ENCODE measurements at places on chromosomes 11 and 22. TPM values are rescaled to one million over a fixed set of nuclear protein-coding genes. Genes with fewer than 3 reads are reported as not detected.
A peak's percentile ranks its signal among the peaks of the same experiment; 100 is the strongest.

PLEKHB1 gene
- not detected for total RNA-seq

GRCh38 chr11:72682858-72683243, 8.6 kb upstream of the PDE2A start:
- H3K36me3 ChIP-seq = no peaks in the 10 kb centered on the region
- H3K27ac ChIP-seq = no peak overlapping the region
- peaks cover 19% of the 10 kb centered on the region for H3K27me3 ChIP-seq
- no peak overlapping the region for H3K4me3 ChIP-seq
- no peak for DNase-seq

DNA sequence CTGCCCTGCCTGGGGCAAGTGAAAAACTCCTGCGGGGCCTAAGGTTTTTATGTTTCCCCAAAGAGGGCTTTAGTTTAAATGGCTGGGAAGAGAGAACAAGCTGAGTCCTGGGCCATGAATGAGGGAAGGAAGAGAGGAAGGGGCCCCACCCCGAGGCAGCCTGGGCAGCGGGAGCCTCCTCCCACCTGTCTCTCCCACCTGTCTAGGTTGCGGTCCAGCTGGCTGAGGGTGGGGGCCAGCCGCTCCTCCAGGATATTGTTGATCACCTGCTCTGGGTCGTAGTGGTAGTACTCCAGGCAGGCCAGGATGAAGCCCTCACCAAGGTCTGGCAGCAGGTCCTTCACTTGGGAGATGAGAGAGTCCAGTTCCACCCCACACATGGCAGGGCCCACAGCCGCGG, 34.6 kb downstream of the UQCR10 start:
- H3K27ac ChIP-seq = no peak overlapping the region
- no peak overlapping the region for H3K4me3 ChIP-seq
- no peaks in the 10 kb centered on the region for H3K27me3 ChIP-seq
- peaks cover 19% of the 10 kb centered on the region for H3K4me1 ChIP-seq
- no peak for DNase-seq

BCO2 gene
- total RNA-seq = not detected

GRCh38 chr11:11430431-11430830, 77.4 kb upstream of the CSNK2A3 start:
- no peak for DNase-seq
- no peaks in the 10 kb centered on the region for H3K36me3 ChIP-seq
- no peak overlapping the region for H3K27ac ChIP-seq
- no peak overlapping the region for H3K4me3 ChIP-seq

- H3K27ac ChIP-seq = no peak overlapping the region
- no peaks in the 10 kb centered on the region for H3K36me3 ChIP-seq
- no peak overlapping the region for H3K4me3 ChIP-seq
- DNase-seq = no peak
- peaks cover 27% of the 10 kb centered on the region for H3K27me3 ChIP-seq
Measured at GRCh38 chr22:49724030-49724892, 103.4 kb downstream of the BRD1 start.

- H3K4me3 ChIP-seq = no peak overlapping the region
- H3K4me1 ChIP-seq = no peaks in the 10 kb centered on the region
- H3K36me3 ChIP-seq = no peaks in the 10 kb centered on the region
Measured at GRCh38 chr11:65104628-65105027, 7.0 kb upstream of the TM7SF2 start.

OR51A7 gene
- total RNA-seq = not detected

GRCh38 chr11:74770456-74770855, 21.8 kb downstream of the RNF169 start:
- no peak overlapping the region for H3K4me3 ChIP-seq
- DNase-seq = no peak
- no peaks in the 10 kb centered on the region for H3K36me3 ChIP-seq
- no peaks in the 10 kb centered on the region for H3K27me3 ChIP-seq

- no peaks in the 10 kb centered on the region for H3K36me3 ChIP-seq
- no peak overlapping the region for H3K27ac ChIP-seq
- H3K27me3 ChIP-seq = no peaks in the 10 kb centered on the region
- peaks cover 46% of the 10 kb centered on the region for H3K4me1 ChIP-seq
Measured at GRCh38 chr11:14331476-14332136, 27.4 kb downstream of the RRAS2 start.

APOBEC3G gene
- total RNA-seq = 7.5 TPM

DNA sequence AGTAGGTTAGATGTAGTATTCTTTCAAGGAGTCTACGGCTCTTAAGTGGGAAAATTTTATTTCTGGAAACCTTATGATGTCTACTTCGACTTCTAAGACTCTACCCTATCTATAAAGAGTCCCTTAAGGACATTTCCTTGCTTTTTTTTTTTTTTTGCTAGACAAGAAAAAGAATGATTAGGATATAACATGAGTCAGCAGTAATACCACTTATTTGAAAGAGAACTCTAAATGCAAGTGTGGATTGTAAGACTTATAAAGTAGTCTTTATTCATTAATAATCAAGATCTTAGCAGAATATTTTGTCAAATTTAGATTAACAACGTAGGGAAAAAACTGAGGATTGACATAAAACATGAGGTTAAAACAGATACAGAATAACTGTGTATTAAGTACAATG, 71.0 kb downstream of the DKK3 start:
- peak; percentile 14 for DNase-seq
- peaks cover 62% of the 10 kb centered on the region for H3K36me3 ChIP-seq
- H3K4me1 ChIP-seq = peaks cover 15% of the 10 kb centered on the region
- no peak overlapping the region for H3K4me3 ChIP-seq
- H3K27ac ChIP-seq = peak overlapping the region; percentile 33

WNT7B gene
- total RNA-seq = not detected

RASL10A gene
- total RNA-seq = not detected

FIBP gene
- 220 TPM for total RNA-seq

DNA sequence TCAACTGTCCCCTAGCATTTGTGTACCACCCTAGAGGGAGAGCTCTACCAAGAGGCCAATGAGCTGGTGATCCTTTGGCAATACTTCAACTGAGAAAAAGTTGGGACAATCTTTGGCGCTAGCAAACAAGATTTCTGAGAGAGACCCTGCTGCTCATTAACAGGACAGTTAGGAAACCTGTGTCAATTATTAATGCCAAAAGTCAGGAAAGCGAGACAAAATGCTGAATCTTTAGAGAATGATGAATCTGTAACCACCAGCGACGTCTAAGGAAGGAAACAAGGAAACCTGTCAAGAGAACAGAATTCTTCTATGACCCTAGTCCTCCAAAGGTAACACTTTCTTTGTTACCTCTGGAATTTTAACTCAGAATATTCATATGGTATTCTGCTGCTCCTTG, 19.9 kb downstream of the LARGE2 start:
- no peaks in the 10 kb centered on the region for H3K27me3 ChIP-seq
- no peak overlapping the region for H3K4me3 ChIP-seq
- H3K27ac ChIP-seq = no peak overlapping the region
- DNase-seq = no peak
- no peaks in the 10 kb centered on the region for H3K4me1 ChIP-seq
- H3K36me3 ChIP-seq = peaks cover 19% of the 10 kb centered on the region

DNA sequence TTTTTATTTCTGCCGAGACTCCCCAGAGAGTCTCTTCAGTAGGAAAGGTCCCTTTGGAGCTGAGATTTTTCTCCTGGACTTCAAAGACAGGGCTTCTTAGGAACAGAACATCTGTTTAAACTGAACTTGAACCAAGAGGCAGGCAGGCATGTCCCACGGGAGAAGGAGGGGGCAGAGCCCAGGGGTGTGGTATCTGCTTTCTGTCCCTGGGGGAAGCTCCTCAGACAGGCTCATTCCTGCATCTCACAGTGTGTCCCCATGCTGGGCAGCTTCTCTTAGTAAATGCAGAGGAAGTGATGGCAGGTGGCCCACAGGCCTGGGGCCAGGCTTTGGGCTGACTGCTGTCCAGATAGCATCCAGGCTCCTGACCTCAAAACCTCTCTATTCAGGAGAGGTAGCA, 47.3 kb downstream of the TSPAN18 start:
- no peak overlapping the region for H3K27ac ChIP-seq
- no peak overlapping the region for H3K4me3 ChIP-seq
- no peaks in the 10 kb centered on the region for H3K36me3 ChIP-seq
- no peaks in the 10 kb centered on the region for H3K4me1 ChIP-seq
- peaks cover 24% of the 10 kb centered on the region for H3K27me3 ChIP-seq

DNA sequence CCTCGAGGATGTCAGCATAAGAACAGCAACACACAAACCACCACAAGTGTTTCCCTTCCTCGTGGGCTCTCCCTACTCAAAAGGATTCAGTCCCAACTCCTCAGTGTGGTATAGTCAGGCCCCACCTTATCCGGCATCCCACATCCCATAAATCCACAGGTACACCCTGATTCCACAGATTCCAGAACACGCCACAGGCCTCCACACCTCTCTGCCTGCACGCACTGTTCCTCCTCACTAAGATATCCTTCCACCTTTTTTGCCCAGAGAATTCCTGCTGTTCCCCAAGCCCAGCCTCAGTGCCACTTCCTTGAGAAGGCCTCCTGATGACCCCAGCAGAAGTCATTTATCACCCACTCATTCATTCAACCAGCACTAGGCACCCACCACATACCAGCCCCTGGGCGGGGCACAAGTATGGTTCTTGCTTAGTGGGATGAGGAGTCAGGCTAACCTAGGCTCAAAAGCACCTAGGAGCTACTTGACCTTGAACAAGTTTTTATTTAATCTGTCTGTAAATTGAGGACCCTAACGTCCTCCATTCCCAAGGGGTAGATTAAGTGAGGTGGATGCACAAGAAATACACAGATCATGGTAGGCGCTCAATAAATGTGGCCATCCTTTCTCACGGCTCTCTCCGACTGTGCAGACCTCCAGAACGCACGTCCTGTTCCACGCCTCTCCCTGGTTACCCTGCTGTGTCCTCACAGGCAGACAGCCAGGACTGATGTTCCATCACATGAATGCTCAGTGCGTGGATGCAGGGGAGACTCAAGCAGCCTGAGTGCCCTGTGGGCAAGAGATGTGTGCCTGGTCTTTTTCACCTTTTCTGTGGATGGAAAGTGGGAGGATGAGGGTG, 2.1 kb upstream of the KCNJ4 start:
- H3K36me3 ChIP-seq = no peaks in the 10 kb centered on the region
- no peak overlapping the region for H3K4me3 ChIP-seq
- DNase-seq = no peak
- H3K4me1 ChIP-seq = no peaks in the 10 kb centered on the region

DNA sequence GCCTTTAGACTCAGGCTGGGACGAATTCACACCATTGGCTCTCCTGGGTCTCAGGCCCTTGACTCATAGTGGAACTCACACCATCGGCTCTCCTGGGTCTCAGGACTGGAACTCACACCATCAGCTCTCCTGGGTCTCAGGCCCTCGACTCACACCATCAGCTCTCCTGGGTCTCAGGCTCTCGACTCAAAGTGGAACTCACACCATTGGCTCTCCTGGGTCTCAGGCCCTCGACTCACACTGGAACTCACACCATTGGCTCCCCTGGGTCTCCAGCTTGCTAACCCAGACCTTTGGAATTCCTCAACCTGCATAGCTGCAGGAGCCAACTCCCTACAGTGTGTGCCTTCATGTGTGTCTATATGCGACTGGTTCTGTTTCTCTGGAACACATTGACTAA, 56.7 kb downstream of the SHISAL1 start:
- H3K36me3 ChIP-seq = no peaks in the 10 kb centered on the region
- H3K27ac ChIP-seq = no peak overlapping the region
- no peaks in the 10 kb centered on the region for H3K27me3 ChIP-seq

DNA sequence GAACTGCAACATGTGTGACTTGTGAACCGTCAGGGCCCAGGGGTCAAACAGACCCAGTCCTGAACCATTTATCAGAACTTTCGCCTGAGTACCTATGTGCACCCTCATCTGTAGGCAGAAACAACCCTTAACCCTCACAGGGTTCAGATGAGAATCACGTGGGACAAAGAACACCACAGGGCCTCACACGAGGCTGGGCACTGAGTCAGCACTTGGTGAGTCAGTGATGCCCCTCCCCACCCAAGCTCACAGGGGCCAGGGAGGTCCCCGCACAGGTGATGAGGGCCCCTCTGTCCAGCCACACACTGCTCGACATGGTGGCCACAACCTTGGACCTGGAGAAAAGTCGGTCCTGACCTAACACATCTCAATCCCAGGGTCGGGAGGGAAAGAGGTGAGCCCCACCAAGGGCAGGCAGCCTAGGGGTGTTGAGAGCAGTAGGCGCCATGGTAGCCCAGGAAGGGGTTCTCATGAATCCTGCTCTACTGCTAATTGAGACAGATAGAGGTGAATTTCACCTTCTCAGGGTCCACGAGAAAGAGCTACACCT, 176.4 kb downstream of the SHANK2 start:
- no peak overlapping the region for H3K27ac ChIP-seq
- DNase-seq = no peak
- no peaks in the 10 kb centered on the region for H3K27me3 ChIP-seq
- H3K4me3 ChIP-seq = no peak overlapping the region

GRCh38 chr22:23829845-23830372, 8.9 kb downstream of the DERL3 start:
- no peaks in the 10 kb centered on the region for H3K27me3 ChIP-seq
- peaks cover 22% of the 10 kb centered on the region for H3K4me1 ChIP-seq
- peak overlapping the region; percentile 25 for H3K27ac ChIP-seq
- peaks cover 5% of the 10 kb centered on the region for H3K36me3 ChIP-seq
- DNase-seq = peak; percentile 91

Measured in GM23248 (cell line).